ENCODE measurements at places on chromosomes 4 and X.

GRCh38 chrX:151977009-151977408 lies 2.5 kb upstream of the GABRE start:
- DNase-seq: no peak

DNA sequence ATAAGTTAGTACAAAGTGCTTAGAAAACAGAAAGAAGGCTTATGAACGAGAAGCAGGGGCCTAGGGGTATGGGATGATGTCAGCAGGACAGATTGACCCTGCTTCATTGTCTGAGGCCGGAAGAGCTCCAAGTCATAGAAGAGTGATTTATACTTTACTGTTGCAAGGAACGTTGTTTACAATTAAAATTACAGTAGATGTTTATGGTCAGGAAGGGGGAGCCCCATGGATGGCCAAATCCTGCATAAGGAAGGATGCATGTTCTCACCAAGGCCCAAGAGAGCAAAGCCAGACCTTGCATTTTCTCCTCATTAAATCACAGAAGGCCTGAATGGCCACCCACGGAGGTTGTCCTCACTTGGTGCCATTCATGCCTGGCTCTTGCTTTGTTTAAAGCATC lies 115.3 kb downstream of the LDB2 start:
- no peak for DNase-seq

DNA sequence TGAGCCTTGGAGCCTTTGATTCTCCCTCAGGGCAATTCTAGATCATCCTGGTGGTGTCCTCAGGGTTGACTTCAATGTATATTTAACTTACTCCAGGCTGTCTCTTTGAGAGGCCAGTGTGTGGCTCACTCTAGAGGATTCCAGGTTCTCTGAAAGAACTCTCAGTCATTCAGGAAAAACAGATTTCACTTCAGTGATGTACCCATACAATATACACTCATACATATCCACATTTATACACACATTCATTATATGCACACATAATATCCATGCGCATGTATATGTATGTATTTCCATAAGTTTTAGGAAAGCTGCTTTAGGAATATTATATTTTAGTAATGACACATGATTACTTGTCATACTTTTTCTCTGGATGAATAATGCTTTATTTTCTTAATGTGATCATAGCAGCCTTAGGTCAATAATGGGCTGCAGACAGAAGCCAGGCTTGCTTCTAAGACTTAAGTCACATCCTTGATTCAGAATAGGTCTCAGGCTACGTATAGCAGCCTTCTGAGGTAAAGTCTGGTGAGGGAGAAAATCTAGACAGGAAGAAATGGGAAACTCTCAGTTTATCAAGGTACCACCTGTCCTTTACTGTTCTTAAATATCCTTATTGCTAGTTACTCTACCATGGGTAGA lies 397.0 kb downstream of the GPAT3 start:
- DNase-seq: no peak

DNA sequence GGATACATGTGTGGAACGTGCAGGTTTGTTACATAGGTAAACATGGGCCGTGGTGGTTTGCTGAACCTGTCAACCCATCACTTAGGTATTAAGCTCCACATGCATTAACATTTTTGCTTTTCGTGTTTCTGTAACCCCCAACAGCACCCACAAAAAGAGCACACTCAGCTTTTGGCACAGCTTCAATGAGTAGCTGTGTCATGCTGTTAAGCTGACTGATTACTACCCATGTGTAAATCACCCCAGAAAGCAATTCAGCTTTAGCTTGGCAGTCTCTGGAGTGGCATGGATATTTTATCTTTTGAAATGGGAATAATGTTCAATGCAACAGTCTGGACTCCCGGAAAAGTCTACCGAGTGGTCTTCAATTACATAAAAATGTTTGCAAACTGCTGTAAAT lies 734.3 kb downstream of the STIM2 start:
- no peak for DNase-seq

Measured in liver (tissue), 10 donors.